Fibroblast of lung (primary cell): ENCODE measurements at places on chromosomes 4 and X. TPM values are rescaled to one million over a fixed set of nuclear protein-coding genes. Genes with fewer than 3 reads are reported as not detected.

DNA sequence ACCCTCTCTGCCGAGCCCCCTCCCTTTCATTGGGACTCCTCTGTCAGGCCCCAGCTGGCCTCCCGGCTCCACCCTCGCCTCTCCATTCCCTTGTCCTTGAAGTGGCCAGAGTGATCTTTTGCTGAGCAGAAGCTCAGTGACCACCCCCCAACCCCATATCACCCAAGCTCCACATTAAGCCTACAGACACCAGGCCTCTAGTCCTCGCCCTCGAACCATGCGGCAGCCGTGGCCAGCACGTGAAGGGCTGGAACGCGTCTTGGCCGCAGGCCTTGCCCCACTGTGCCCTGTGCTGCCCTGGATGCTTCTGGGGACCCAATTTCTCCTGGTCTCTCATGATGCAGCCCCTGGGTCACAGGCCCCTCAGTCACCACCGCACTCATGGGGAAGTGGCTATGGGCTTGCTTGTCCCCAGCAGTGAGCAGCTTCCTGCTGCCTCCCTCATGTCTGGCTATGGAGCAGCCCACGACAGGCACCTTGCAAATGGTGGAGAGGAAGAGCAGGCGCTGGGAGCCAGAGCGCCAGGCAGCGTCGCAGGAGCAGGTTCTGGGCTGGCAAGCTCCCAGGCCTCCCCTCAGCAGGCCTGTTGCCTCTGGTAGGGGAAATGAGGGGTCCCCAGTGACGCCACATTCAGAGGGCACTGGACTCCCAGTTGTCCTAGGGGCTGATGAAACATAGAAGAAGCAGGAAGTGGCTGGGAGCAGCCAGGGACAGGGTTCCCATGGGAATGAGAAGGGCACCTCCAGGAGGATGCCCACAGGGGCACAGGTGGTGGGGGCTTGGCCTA lies 757 bp upstream of the SRPK3 start:
- no peak for DNase-seq

The UNC5C gene
- total RNA-seq: 2.0 and 3.9 TPM in 2 replicates

GRCh38 chr4:121950680-121951520 lies 960 bp downstream of the TRPC3 start:
- peak; percentile 16 for DNase-seq

DNA sequence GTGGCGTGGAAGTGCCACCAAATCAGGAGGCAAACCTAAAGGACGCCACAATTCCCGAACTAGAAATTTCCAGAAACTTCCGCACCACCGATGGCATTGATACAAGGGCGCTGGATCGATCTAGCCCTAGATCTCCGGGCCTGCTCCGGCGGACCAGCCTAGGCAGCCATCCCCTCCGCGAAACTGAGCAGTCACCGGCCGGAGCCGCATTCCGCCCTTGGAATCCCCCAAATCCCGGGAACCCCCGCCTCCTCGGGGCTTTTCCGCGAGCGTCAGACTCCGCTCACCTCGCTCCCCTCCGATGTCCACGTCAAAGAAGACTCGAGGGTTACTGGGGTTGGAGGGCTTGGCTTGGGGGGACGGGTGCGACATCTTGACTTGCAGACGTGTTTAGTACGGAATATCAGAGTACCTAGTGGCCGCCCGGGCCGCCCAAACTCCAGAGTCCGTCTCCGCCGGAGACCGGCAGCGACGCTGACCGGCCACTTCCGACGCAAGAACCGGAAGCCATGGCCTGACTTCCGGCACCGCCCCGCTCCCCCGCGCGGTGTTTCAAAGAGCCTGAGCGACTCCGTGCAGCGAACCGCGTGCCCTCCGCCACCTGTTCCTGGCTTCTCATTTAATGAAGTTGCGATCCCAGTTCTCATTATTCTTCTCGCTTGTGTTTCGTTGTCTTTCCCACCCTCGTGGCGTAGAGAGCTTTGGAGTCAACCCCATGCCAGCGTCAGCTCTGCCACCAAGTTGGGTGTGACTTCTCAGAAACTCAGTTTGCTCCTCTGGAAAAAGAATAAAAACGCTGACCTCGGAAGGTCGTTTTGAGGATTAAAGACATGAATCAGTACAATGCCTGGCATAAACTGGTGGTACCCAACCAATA lies at the start of gene PPID:
Gene PPID (minus strand): TSS at position 480 of the 877 bp plus-strand sequence. CDS start 108 bp downstream, at position 372.
- DNase-seq: peak; percentile 75

DNA sequence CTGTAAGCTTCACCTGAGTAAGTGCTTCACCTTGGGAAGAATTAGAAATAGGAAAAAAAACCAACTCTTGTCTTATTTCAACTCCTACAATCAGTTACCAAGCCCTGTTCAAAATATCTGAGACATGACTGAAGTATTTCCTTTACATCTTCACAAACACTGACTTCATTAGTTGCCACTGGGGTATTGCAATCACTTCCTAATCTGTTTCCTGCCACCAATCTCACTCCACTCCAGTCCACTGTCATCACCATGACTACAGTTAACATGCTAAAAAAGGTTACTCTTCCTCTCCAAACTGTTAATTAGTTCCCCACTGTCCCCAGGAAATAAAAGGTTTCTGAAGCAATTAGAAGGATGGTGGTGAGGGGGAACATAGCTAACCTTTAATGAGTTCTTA lies 3.3 kb upstream of the SUPT20HL1 start:
- DNase-seq: no peak

The LRRC66 gene
- total RNA-seq: 0.51 and 0.83 TPM in 2 replicates

DNA sequence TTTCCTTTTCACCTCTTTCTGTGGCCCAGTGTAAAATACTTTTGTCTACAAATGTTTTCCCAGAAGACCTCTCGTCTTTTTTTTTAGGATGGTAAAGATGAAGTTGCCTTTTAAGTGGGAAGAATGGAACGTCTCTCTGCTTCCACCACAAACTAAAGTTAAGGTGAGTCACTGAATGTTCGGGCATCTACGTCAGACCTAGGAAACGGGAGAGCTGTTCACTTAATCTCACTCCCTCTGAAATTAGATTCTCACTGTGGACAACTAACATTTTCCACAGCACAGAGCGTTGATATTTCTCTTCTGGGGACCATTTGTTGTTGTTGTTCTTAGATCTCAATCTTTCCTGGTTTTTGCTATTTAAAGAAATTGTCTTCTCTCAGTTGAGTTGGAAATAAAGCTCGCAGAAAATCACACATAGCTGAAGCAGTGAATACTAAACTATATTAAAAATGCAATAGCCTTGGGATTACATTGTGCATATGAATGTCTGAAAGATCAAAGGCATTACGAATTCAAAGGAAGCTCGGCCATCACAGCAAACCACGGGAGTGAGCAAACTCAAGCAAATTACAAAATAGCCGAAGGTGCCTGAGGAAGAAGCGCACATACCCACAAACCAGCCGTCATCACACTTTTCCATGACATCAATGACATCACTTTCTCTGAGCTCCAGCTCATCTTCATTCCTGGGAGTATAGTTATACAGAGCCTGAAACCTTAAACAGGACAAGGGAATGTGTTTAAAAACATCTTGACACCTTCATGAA lies 53.9 kb upstream of the PDLIM3 start:
- no peak for DNase-seq

DNA sequence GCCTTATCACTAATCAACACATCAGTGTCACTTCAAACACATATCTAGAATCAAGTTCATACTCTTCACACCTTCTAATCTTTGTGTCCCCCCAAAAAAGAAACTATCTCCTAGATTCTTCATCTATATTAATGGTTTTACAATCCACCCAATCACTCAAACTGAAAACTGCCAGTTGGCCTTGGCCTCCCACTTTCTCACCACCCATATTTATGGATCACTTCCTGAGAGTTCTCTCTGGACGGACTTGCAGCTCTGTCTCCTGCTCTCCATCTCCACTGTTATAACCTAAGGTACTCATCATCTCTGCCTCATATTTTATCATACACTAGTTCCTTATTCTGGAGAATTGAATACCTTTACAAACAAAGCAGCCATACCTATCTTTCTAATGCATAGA lies 106.1 kb upstream of the ATOH1 start:
- DNase-seq: no peak

The GABRA4 gene
- not detected in 2 replicates for total RNA-seq
